Natural killer cell (primary cell): ENCODE measurements at places on chromosomes 1 and 21.

GRCh38 chr1:161076410-161076809 lies 6.7 kb upstream of the ARHGAP30 start:
- H3K36me3 ChIP-seq, result no peaks in the 10 kb centered on the region
- H3K4me1 ChIP-seq, result peaks cover 11% of the 10 kb centered on the region
- no peak overlapping the region for H3K27ac ChIP-seq
- no peak for DNase-seq

DNA sequence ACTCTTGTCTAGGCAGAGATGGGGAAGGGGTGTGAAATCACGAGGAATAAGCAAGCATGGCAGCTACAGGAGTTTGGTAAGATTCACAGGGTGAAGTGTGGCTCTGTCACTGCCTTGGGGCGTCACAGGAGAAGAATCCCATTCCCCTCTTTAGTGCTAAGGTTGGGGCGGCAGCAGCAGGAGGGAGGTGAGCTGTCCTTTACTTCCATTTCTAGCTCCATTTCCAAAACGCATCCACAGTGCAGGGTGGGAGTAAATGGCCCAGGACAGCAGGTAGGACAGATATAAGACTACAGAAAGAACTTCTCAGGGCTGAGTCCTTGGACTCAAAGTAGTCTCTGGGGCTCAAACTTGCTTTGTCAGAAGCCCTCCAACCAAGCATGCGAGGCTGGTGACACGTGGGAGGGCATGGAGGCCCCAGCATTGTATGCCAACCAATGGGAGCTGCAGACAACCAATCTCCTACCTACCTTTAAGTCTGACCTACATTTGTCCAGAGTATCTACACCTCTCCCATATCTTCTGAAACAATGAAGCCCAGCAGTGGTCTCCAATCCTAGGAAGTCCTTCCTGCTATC lies 8.5 kb downstream of the MEF2D start:
- no peaks in the 10 kb centered on the region for H3K27me3 ChIP-seq
- H3K27ac ChIP-seq, result peak overlapping the region; percentile 77
- no peak for DNase-seq
- H3K4me1 ChIP-seq, result peaks cover 100% of the 10 kb centered on the region

- H3K27me3 ChIP-seq, result no peaks in the 10 kb centered on the region
- no peak overlapping the region for H3K27ac ChIP-seq
- DNase-seq, result no peak
- H3K4me1 ChIP-seq, result no peaks in the 10 kb centered on the region
Measured at GRCh38 chr1:89596698-89597097, 36.2 kb upstream of the LRRC8C start.

DNA sequence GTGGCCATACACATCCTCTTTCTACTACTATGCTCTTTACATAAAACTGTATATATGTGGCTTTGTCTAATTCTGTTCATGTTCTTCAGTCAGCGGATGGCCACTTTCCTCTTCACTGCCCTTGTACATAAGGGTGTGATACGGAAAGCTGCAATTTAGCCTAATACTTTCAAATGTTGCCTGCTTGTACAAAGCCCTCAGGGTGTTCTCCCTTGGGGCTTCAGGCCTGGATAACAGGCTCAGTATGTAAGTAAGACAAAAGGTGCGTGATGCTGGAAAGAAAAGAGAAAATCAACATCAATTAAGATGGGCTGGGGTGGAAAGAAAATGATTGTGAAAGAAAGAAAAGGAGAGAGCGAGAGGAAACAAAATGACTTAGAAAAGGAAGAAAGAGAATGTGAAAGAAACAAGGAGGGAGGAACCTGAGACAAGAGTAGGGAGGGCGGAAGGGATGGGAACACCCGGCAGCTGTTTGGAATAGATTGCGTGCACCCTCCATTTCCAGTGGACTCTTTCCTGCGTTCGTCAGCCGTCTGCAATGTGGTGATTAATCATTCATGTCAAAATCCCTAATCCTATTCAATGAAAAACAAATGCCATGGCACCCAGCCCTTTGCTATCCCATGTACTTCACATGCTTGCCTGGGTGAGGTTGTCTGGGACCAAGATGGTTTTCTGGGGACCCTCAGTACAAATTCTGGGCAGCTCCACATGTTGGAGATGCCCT lies 553.6 kb downstream of the NUF2 start:
- H3K27ac ChIP-seq, result no peak overlapping the region
- H3K36me3 ChIP-seq, result no peaks in the 10 kb centered on the region
- DNase-seq, result no peak
- H3K4me1 ChIP-seq, result no peaks in the 10 kb centered on the region

- peaks cover 27% of the 10 kb centered on the region for H3K4me1 ChIP-seq
- H3K4me3 ChIP-seq, result no peak overlapping the region
- H3K36me3 ChIP-seq, result no peaks in the 10 kb centered on the region
Measured at GRCh38 chr1:3668585-3669300, 16.4 kb downstream of the TP73 start.

DNA sequence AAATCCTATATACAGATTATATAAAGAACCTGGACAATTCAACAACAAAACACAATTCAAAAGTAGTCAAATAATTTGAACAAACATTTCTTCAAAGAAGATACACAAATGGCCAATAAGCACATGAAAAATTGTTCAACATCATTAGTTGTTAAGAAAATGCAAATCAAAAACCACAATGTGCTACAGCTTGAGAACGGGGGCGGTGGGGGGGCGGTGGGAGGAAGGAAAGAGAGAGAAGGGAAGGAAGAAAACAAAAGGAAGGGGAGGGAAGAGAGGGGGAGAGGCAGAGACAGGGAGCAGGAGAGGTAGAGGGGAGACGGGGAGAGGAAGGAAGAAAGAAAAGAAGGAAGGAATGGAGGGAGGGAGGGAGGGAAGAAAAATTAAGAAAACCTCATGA lies 44.1 kb downstream of the ASH1L start:
- peaks cover 8% of the 10 kb centered on the region for H3K36me3 ChIP-seq
- no peak for DNase-seq
- H3K4me1 ChIP-seq, result no peaks in the 10 kb centered on the region
- no peaks in the 10 kb centered on the region for H3K27me3 ChIP-seq
- H3K4me3 ChIP-seq, result no peak overlapping the region

DNA sequence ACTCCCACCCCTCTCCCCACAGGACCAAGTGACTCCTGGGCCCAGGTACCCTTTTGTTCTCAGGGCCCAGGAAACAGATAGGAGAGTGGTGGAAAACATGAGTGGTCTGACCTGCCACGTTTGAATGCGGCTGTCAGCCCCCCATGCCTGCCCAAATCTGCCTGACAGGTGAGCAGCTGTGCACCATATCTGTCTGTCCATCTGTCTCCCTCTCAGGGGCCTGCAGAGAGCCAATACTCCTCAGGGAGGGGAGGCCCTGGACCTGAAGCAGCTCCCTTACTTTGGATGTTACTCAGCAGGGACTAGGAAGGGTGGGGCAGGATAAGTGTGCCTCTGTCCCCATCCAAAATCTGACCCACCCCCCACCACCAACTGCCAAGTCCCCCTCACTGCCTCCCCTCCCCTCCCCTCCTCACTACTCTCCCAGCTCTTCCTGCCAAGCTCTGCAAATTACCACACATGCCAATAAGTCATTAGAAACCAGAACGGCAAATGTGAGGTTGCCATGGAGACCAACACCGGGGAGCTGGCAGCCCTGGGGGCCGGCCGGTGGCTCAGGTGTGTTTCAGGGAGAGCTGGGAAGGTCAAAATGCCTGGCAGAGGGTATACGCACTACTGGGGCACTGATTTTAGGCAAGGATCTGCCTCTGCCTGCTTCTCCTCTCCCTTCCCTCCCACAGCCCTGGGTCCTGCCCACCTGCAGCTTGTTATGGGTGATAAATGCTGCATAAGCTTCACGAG lies 11.5 kb downstream of the LRRN2 start:
- no peak overlapping the region for H3K27ac ChIP-seq
- H3K36me3 ChIP-seq, result no peaks in the 10 kb centered on the region
- no peak overlapping the region for H3K4me3 ChIP-seq
- no peaks in the 10 kb centered on the region for H3K4me1 ChIP-seq
- H3K27me3 ChIP-seq, result no peaks in the 10 kb centered on the region
- DNase-seq, result no peak

DNA sequence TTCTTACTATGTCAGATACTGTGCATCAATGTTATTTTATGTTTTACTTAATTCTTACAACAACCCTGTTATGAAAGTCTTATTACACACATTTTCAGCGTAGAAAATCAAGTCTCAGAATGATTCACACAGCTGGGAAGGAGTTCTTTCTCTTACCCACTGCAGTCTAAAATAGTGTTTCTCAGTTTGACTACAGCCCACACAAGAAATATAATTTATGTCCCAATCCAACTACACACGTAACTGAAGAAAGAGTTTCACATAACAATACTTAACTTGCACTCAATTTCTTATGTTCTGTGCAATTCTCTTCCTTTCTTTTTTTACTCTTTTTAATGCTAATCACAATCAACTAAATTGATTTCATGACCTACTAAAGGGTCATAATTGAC lies 252.8 kb upstream of the ADGRL2 start:
- no peak for DNase-seq
- H3K4me1 ChIP-seq, result no peaks in the 10 kb centered on the region
- H3K27ac ChIP-seq, result no peak overlapping the region
- H3K27me3 ChIP-seq, result no peaks in the 10 kb centered on the region

- no peaks in the 10 kb centered on the region for H3K36me3 ChIP-seq
- no peak overlapping the region for H3K4me3 ChIP-seq
- peaks cover 2% of the 10 kb centered on the region for H3K4me1 ChIP-seq
- no peak overlapping the region for H3K27ac ChIP-seq
Measured at GRCh38 chr1:239896980-239897379, 194.7 kb upstream of the FMN2 start.

- no peak for DNase-seq
- H3K27ac ChIP-seq, result peak overlapping the region; percentile 92
- peaks cover 97% of the 10 kb centered on the region for H3K4me1 ChIP-seq
- peaks cover 51% of the 10 kb centered on the region for H3K36me3 ChIP-seq
- no peak overlapping the region for H3K4me3 ChIP-seq
Measured at GRCh38 chr1:42937836-42938644, 20.6 kb downstream of the SLC2A1 start.

- H3K27ac ChIP-seq, result no peak overlapping the region
- H3K36me3 ChIP-seq, result peaks cover 29% of the 10 kb centered on the region
- H3K4me3 ChIP-seq, result no peak overlapping the region
- H3K4me1 ChIP-seq, result no peaks in the 10 kb centered on the region
- DNase-seq, result no peak
Measured at GRCh38 chr1:74748960-74749359, 16.0 kb downstream of the TYW3 start.

- H3K27me3 ChIP-seq, result no peaks in the 10 kb centered on the region
- no peak overlapping the region for H3K4me3 ChIP-seq
- no peaks in the 10 kb centered on the region for H3K36me3 ChIP-seq
- DNase-seq, result no peak
- no peak overlapping the region for H3K27ac ChIP-seq
Measured at GRCh38 chr1:204079608-204079999, 6.7 kb downstream of the SOX13 start.

GRCh38 chr1:1779691-1780597 lies 1.7 kb upstream of the NADK start:
- H3K27ac ChIP-seq, result peak overlapping the region; percentile 99
- H3K27me3 ChIP-seq, result no peaks in the 10 kb centered on the region
- H3K36me3 ChIP-seq, result peaks cover 4% of the 10 kb centered on the region
- peak; percentile 82 for DNase-seq

DNA sequence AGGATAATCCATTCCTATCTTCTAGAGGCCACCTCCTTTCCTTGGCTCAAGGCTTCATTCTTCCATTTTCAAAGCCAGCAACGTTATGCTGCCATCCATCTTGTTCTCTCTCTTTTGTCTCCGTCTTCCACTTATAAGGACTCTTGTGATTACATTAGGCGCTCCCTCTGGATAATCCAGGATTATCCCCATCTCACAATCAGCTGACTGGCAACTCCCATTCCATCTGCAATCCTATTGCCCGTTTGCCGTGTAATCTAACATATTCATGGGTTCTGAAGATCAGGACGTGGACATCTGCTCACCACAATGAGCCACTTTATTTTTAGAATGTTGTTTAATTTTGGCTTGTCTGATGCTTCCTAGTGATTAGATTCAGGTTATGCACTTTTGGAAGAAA lies 89.3 kb downstream of the EBNA1BP2 start:
- H3K36me3 ChIP-seq, result no peaks in the 10 kb centered on the region
- H3K4me3 ChIP-seq, result no peak overlapping the region
- H3K27me3 ChIP-seq, result no peaks in the 10 kb centered on the region
- no peak overlapping the region for H3K27ac ChIP-seq
- no peaks in the 10 kb centered on the region for H3K4me1 ChIP-seq

DNA sequence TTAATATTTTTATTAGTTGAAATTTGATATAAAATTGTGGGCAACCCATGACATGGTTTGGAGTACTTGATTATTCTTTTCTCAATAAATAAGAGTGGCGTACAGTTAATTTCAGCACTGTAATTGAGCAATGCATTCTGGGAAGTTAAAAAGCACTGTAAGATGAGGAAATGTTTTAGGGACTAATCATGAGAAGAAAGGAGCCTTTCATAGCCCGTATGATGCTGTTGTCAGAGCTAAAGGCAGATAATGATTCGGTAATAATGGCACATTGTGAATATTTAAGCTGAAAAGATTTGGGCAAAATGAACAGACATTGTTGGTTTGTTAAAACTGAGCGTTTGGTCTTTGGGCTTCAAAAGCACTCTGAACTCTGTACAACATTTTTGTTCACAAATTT lies 139.3 kb downstream of the NFIA start:
- no peaks in the 10 kb centered on the region for H3K27me3 ChIP-seq
- no peak overlapping the region for H3K4me3 ChIP-seq
- no peak for DNase-seq
- no peak overlapping the region for H3K27ac ChIP-seq
- H3K36me3 ChIP-seq, result no peaks in the 10 kb centered on the region

DNA sequence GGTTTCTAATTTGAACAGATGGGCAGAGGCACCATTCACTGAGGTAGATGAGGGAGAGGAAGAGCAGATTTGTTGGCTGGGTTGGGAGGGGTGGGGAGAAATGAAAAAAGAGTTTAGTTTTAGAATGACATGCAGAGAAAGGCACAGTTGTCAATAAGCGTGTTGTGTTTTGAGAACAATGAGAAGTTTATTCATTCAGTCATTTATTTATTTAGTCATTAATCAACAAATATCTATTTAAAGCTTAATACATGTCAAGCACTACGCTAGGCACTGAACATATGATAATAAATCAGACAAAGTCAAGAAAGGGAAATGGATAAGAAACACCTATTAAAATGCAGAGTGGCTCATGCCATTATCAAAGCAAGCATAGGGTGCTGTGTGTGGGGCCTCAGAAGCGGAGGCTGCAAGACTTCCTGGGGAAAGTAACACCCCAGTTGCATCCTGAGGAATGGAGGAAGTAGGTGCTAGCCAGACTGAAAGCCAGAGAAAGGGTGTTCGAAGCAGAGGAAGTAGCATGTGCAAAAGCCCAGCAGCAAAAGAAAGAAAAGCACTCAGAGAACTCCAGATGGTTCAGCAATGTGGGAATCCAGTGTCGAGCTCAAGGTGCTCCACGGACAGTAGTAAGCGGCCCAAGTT lies 114.1 kb downstream of the RNF220 start:
- H3K27ac ChIP-seq, result no peak overlapping the region
- peaks cover 15% of the 10 kb centered on the region for H3K4me1 ChIP-seq
- no peaks in the 10 kb centered on the region for H3K27me3 ChIP-seq
- peak; percentile 48 for DNase-seq
- H3K36me3 ChIP-seq, result no peaks in the 10 kb centered on the region

- H3K4me1 ChIP-seq, result no peaks in the 10 kb centered on the region
- no peak overlapping the region for H3K4me3 ChIP-seq
- peak; percentile 64 for DNase-seq
- no peaks in the 10 kb centered on the region for H3K36me3 ChIP-seq
- H3K27me3 ChIP-seq, result no peaks in the 10 kb centered on the region
Measured at GRCh38 chr1:221439747-221440501, 302.0 kb downstream of the DUSP10 start.

GRCh38 chr1:51252366-51252765 lies 16.3 kb downstream of the RNF11 start:
- no peak for DNase-seq
- no peak overlapping the region for H3K4me3 ChIP-seq
- H3K4me1 ChIP-seq, result peaks cover 6% of the 10 kb centered on the region

- no peaks in the 10 kb centered on the region for H3K27me3 ChIP-seq
- H3K36me3 ChIP-seq, result no peaks in the 10 kb centered on the region
- no peak overlapping the region for H3K27ac ChIP-seq
- no peaks in the 10 kb centered on the region for H3K4me1 ChIP-seq
Measured at GRCh38 chr1:7482077-7482476, 289.0 kb upstream of the VAMP3 start.
